WTC11 (cell line): ENCODE measurements at places on chromosomes 3 and 15. TPM values are rescaled to one million over a fixed set of nuclear protein-coding genes. Genes with fewer than 3 reads are reported as not detected.
A peak's percentile ranks its signal among the peaks of the same experiment; 100 is the strongest.

GRCh38 chr3:111314181-111314873 is 227.7 kb upstream of the CD96 start:
- DNase-seq: no peak

Gene CRABP1
- 374 to 444 TPM (median 377 TPM) in 3 replicates for total RNA-seq

GRCh38 chr3:128050597-128050996 is 1.6 kb upstream of the SEC61A1 start:
- DNase-seq: no peak

DNA sequence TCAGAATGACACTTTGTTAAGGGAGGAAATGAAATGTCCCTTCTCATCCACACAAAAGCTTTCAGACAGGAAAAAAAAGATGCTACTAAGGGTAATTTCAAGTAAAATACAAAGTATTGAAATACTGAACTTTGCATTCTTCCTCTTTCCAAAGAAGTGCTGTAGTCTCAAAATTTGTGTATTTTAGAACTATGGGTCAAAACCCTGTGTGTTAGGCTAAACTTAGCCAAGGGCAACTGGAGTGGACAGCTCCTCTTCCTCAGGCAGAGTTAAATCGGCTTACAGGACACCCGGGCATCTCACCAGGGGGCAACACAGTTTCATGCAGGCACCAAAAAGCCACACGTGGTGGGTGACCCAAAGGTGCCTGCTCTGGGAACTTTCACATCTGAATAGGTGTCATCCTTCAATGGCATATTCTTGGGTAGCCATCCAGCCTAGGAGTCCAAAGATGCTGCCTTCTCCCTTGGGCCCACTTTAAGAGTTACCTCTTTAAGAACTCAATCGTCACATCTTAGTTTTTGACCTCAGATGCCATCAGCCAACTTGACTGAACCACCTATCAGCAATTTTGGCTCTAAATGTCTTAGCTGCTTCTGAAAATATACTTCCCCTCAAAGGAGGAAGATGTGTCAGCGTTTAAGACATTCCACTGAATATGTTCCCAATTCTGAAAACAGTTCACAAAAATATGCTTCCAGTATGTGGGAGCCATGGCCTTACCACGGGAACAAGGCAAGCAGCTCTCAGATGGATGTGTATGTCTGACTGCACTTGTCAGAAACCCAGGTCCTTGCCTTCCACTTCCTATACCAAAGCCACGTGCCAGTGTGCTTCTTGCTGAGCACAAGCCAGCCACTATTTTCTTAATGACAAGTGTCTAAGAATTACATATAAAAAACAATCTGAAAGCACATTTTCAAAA is 32.2 kb upstream of the MUC13 start:
- DNase-seq: no peak

- DNase-seq: peak; percentile 32
Observed at GRCh38 chr15:98805434-98806274, 157.3 kb downstream of the IGF1R start.

GRCh38 chr3:128193168-128193567 is 39.9 kb downstream of the EEFSEC start:
- DNase-seq: no peak

DNA sequence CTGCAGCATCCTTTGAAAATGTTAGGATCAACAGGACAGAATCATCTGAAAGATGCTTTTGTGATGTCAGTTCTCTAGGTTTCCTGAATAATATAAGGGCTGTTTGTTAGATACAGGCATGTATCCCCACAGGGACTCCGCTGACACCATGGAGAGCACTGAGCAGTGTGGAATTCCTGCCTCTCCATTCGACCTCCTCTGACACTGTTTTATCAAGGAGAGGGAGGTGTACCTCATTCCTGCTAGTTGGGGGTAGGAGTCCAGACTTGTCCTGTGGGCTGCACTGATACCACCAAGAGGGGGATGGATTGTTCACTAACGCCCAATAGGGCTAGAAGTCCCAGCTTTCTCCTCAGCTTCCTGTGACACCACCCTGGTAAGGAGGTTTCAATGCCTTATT is 46.6 kb downstream of the LARS2 start:
- DNase-seq: no peak
